Pulmonary artery endothelial cell (primary cell): ENCODE measurements at places on chromosomes 7 and 10.

- DNase-seq = no peak
Measured at GRCh38 chr7:80380957-80381356, 130.9 kb downstream of the GNAT3 start.

DNA sequence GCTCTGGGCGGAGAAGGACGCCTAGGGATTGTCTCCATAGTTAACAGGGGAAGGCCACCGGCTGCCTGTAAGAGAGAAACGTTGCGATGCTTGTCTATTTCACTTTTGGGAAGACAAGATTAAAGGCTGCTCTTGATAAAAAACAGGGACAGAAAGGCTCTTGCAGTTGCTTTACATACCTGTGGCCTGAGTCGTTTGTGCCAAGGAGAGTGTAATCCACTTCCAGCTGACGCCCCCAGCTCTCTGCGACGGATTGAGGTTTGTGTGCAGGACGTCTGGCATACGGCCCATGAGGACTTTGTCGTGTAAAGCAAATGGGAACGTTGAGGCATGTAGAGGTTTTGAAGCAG, 1.1 kb downstream of the MAP3K8 start:
- no peak for DNase-seq

DNA sequence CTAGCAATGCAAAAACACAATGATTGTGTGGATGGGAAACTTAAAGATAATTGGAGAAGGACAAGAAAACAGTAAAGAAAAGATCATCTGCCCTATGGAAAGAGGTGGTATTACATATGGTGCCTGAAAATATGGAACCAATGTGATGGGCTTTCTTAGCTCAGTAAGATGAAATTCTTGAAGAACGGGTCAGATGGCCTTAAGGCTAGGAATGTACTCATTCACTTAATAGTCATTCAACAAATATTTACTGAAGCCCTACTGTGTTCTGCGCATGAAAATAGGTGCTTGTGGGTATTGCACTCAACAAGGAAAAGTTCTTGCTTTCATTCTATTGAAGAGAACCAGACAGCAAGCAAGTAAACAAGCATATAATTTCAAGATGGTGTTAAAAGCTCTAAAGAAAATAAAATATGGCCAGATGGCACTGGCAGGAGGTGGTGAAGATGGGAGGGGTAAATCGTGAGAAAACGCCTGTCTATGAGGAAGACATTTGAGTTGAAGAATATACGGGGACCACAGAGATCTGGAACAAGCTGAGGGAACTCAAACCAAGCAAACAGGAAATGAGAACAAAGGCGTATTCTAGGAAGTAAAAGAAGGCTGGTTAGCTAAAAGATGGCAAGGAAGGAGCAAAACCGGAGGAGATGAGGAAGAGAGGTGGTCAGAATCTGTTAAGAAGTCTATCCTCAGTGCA, 179.7 kb downstream of the ANK3 start:
- DNase-seq = no peak

- DNase-seq = no peak
Measured at GRCh38 chr7:121540138-121540537, 144.0 kb upstream of the FAM3C start.

GRCh38 chr7:70681469-70682350, 450.2 kb upstream of the GALNT17 start:
- DNase-seq = no peak
